Activated T-helper 17 cell treated with anti-CD3 and anti-CD28 coated beads, Interleukin-2, amount 50 U/mL, for 72 hours (primary cell): ENCODE measurements at places on chromosomes 2 and 18. TPM values are rescaled to one million over a fixed set of nuclear protein-coding genes. Genes with fewer than 3 reads are reported as not detected.

Gene DLX2
- not detected for total RNA-seq

Gene SFT2D3
- 2.5 TPM for total RNA-seq

DNA sequence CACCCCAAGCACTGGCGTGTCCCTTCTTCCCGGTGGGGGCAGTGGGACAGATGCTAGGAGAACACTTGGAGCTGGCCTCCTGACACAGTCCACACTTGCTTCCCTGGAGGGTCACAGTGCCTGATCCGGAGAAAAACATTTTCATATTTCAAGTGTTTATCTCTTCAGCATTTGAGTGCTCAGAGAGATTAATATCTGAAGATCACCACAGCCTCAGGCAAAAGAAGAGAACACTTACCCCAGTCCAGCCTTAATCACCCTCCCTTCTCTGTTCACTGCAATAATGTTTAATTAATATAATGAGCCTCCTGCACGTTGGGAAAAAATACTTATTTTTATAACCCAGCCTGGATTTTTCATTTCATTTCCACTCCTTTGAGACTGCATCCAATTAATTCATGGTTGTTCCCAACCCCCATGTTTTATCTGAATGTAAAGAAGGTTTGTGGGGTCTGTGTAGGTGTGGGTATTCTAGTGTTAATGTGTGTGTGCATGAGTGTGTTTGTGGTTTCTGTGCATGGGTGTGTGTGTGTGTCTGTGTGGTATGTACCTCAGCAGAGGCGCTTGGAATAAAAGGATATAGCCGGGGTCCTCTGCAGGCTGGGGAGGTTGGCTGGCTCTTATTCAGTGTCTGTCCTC, 72.1 kb downstream of the NRP2 start:
- H3K27me3 ChIP-seq, result peaks cover 26% of the 10 kb centered on the region
- no peak overlapping the region for H3K4me3 ChIP-seq
- H3K27ac ChIP-seq, result no peak overlapping the region
- no peak for ATAC-seq

DNA sequence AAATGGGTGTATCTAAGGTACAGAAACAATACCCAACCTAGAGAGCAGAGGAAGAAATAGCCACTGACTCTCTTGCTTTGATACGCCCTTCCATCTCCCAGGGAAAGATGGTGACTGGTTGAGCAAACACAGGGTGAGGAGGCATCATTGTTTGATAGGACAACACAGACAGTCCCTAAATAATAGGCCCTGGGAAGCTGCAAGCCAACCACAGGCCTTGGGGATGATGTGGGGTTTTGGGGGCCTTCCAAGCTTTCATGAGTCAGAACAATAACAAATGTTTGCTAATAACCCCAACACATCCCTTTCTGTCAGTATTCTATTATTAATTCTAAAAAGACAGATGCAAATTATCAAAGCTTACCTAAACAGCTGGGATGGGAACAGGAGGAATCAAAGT, 9.8 kb downstream of the LGALSL start:
- H3K4me1 ChIP-seq, result no peaks in the 10 kb centered on the region
- no peaks in the 10 kb centered on the region for H3K36me3 ChIP-seq
- ATAC-seq, result no peak
- no peak overlapping the region for H3K4me3 ChIP-seq
- H3K27ac ChIP-seq, result no peak overlapping the region

Gene COL3A1
- not detected for total RNA-seq

DNA sequence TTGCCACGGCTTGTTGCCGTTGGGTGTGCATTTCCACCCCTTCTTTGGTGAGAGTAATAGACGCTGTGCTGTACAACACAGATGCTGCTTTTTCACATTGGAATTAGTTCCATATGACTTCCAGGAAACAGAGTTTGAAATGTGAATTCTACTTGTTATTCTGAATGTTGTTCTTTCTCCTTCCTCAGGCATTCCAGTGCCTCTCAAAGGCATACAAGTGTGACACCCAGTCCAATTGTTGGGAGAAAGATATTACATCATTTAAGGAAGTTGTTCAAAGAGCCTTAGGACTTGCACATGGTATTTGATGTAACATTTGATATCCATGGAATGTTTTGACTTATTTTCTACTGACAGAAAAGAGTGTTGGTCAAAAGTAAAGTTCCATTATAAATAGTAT, 134.4 kb upstream of the LTBP1 start:
- H3K36me3 ChIP-seq, result peaks cover 94% of the 10 kb centered on the region
- H3K27ac ChIP-seq, result no peak overlapping the region
- no peak overlapping the region for H3K4me3 ChIP-seq
- H3K4me1 ChIP-seq, result no peaks in the 10 kb centered on the region
- ATAC-seq, result no peak
- no peaks in the 10 kb centered on the region for H3K27me3 ChIP-seq

Gene CCDC85A
- total RNA-seq, result not detected

DNA sequence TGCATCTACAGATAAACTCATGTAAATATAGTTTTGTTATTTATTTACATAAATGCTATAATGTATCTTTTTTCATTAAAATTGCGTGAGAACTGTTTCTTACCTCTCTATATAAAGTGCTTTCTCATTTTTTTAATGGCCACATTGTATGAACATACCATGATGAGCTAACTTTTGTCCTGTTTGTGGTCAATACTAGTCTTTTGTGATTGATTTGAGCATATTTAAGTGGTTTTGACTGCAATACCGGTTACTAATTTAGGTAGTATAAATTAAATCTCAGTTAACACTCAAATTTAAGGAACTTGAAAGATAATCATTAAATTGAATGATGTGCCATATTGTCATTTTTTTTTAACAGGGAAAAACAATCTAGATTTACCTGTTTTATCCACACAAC, 108.2 kb downstream of the HAUS1 start:
- H3K27me3 ChIP-seq, result no peaks in the 10 kb centered on the region
- H3K4me1 ChIP-seq, result peaks cover 53% of the 10 kb centered on the region
- H3K27ac ChIP-seq, result peak overlapping the region; percentile 83
- H3K36me3 ChIP-seq, result peaks cover 36% of the 10 kb centered on the region
- H3K4me3 ChIP-seq, result peak overlapping the region; percentile 58
